ENCODE measurements at places on chromosomes 2 and 18. TPM values are rescaled to one million over a fixed set of nuclear protein-coding genes. Genes with fewer than 3 reads are reported as not detected.

ERICH2 gene
- not detected for total RNA-seq

ICOS gene
- not detected for total RNA-seq

TNFRSF11A gene
- total RNA-seq, result 1.2 TPM

TCF23 gene
- total RNA-seq, result not detected

IL36B gene
- total RNA-seq, result not detected

EPG5 gene
- 33.2 TPM for total RNA-seq

CFAP65 gene
- 0.11 TPM for total RNA-seq

OR6B2 gene
- total RNA-seq, result not detected

DNA sequence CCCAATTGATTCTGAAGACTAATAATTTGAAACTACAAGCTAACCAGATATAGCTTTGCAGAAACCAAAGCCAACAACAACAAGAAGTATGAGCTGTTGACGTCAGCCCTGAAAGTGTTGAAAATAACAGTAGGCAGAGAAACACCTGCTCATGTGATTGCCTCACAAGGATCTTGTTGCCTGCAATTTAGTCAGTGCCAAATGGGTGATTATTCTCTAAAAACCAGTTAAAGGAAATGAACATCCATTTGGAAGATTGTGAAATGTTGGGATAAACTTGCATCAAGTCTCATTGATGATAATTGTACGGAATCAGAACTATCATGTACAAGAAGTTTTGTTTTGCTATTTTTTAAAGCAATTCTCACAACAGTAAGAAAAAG lies 2.8 kb downstream of the CYTIP start:
- DNase-seq, result peak; percentile 70

- no peak for DNase-seq
Measured at GRCh38 chr2:102005449-102005848, 13.7 kb downstream of the IL1R2 start.

DNA sequence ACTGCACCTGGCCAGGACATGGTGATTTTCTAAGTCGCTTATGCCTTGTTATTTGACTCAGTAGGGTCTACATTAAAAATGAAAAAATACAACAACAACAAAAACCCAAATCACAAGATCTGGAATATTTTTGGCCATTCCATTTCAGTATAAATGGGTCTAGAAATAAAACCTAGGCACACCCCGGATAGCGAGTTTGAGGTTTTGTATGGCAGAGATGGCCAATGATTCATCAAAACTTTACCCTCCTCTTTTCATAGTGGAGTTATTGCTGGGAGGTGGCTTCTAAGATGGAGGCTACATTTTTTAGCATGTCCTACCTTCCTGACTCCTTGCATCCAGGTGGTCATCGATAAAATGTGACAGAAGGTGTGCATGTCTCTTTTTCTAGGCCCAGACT lies 49.3 kb upstream of the PELI1 start:
- no peak for DNase-seq

GRCh38 chr2:234964631-234965461 lies 13.0 kb downstream of the SH3BP4 start:
- DNase-seq, result no peak

- DNase-seq, result no peak
Measured at GRCh38 chr18:62088156-62088555, 98.7 kb downstream of the PIGN start.

DNA sequence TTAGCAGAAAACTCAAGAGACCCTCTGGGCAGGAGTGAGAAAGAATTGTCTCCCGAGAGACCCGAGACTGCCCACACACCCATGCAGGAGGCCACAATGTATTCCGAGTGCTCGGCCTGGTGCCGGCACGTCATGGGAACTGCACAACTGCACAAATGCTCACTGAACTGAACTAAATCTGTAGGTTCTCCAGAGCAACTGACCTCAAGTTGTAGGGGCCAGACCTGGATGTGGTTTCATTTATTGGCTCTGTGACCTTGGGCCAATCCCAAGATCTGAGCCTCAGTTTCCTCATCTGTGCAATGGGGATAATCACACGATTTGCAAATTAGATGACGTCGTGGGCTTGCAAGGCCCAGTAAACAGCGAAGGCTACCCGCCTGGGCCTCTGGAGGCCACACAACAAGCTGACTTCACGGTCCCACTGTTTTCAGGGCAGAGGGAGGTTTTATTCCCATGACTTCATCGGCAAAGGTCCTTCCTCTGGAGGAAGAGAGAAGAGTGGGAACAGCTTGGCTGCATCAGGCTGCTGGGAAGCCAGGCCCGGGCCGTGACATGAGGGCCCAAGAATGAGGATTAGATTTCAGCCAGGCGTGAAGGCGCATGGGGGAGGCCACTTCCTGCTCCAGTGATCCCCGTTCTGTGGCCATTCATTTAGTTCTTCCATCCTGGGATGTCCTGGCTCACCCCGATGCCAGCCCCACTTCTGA lies 3.6 kb upstream of the ERFE start:
- DNase-seq, result no peak

GRCh38 chr2:119232666-119232993 lies 9.0 kb downstream of the STEAP3 start:
- DNase-seq, result no peak

- DNase-seq, result peak; percentile 56
Measured at GRCh38 chr18:12737243-12737902, 34.5 kb downstream of the PSMG2 start.

DNA sequence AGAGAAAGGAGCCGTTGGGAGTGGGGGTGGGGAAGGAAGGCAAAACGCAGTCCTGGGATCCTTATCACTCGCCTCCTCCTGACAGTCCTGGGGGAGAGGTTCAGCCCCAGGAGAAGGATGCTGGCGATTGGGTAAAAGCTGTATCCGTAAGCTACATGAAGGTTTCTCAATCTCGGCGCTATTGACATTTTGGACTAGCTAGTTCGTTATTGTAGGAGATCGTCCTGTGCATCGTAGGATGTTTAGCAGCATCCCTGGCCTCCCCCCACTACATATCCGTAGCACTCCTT lies 511 bp upstream of the TP53I3 start:
- DNase-seq, result no peak

- DNase-seq, result no peak
Measured at GRCh38 chr2:146597291-146597690, 1247.5 kb upstream of the ACVR2A start.

DNA sequence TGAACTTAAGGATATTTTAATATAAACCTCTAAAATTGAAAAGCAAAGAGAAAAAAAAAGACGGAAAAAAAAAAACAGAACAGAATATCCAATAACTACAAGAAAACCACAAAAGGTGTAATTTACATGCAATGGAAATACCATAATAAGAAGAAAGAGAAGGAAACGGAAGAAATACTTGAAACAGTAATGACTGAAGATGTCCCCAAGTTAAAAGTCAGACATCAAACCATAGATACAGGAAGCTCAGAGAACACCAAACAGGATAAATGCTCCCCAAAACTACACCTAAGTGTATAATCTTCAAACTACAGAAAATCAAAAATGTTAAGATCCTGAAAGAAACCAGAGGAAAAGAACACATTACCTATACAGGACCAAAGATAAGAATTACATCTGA lies 39.2 kb downstream of the FBXO15 start:
- DNase-seq, result no peak

- no peak for DNase-seq
Measured at GRCh38 chr2:73339201-73339600, 45.9 kb upstream of the EGR4 start.

- no peak for DNase-seq
Measured at GRCh38 chr2:5453220-5454050, 238.7 kb upstream of the SOX11 start.

DNA sequence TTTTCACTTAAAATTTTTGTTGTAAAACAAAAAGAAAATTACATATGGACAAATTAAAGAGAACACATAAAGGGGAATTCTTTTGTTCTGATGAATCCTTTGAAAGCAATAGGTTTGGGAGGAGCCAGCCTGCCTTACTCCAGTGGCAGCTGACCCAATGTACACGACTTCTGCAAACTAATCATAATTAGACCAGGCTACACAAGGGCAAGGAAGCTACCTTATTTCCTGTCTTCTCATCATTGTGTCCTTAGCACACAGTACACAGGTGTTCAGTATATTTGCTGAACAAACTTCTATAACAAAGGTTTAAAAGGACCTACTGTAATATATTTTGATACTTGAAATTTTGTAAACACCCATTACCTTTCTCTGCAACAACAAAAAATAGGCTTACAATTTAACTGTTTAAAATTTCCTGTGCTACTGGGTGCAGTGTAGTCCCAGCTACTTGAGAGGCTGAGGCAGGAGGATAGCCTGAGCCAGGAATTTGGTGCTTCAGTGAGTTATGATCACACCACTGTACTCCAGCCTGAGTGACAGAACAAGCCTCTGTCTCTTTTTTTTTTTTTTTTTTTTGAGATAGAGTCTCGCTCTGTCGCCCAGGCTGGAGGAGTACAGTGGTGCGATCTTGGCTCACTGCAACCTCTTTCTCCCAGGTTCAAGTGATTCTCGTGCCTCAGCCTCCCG lies 18.9 kb downstream of the KCNG3 start:
- no peak for DNase-seq

DNA sequence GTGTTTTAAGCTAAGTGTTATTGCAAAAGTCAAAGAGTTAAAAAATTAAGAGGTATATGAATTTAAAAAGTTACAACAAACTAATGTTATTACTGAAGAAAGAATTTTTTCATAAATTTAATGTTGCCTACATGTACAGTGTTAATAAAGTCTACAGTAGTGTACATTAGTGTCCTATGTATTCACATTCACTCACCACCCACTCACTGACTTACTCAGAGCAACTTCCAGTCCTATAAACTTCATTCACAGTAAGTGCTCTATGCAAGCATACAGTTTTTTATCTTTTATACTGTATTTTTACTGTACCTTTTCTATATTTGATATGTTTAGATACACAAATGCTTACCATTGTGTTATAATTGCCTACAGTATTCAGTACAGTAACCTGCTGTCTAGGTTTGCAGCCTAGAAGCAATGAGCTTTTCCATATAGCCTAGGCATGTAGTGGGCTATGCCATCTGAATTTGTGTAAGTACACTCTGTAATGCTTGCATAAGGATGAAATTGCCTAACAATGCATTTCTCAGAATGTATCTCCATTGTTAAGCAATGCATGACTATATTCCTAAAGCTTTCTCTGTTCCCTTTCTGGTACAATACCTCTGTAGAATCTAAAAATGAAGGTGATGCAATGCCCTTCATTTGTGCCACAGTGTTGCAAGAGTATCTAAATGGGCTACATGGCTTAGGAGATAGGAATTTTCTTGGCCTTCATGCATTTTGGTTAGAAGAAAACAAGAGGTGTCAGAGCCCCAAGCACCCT lies 370.8 kb upstream of the NT5C1B start:
- no peak for DNase-seq

DNA sequence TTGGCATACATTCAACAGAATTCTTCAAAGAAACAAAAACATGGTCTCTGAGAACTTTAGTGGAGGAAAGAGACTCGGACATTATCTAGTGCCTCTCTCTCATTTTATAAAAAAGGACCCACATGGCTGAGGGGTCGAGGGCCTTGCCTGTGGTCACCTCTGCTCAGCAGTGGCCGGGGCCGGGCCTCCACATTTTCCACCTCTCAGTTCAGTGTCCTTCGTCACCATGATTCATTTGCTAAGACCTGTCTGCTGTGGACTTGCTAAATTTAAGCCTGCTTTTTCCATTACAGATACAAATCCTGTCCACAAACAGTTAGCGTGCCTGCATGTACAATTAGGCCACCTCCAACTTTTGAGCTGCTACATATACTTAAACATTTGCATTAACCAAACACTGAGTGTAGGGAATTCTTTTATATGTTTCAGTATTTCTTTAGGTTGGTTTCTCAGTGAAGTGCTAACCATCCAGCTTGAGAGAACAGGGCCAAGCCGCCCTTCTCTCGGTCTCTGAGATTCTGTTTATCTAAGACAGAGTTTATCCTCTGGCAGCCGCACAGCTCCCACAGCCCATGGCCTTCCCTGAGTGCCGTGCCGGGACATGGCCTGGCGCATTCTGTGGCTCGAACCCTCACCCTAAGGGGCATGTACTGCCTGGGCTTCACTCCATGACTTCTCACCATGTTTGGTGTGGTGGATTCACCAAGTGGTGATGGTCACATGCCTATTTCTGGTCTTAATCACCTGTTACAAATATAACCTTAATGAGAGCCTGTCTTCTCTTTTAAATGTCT lies 46.2 kb downstream of the COA5 start:
- no peak for DNase-seq

DNA sequence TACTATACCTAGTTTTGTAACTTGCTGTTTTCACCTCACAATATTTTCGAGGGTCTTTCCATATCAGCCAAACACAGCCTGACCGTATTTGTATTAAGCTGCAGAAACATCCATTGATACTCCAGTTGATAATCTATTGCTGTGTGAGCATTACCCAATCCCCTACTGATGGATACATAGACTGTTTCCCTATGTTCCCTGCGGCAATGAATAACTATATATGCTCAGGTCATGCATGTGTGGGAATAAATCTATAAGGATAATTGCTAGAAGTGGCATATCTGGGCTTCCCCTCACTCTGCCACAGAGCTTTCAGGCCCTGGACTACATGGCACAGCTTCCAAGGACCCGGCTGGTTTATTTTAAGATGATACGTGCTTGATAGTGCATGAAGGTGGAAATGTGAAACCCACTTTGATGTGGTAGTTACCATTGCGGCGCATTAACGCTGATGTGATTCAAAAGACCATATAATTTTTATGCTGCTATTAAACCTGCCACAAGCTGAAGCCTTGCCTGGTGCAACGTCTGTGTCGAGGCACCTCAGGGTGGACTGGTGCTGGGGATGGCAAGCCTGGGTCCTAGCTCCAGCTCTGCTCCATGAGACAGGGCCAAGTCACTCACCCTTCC lies 130.8 kb upstream of the MSH6 start:
- no peak for DNase-seq

DNA sequence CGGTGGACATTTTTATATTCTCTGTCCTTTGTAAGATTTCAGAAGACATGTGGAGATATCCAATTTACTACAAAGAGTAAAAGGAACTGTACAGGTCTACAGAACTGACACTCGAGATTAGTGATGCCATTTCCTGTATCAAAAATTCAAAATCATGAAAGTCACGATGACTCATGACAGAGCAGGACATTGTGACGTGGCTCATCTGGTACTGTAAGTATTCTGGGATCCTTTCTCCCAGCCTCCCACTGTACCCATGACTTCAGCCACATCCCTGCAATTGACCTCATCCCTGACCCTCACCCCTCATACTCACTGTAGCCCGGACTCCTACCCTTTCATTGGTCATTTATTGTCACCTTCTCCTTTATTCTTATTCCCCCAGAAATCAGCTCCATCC lies 736.5 kb downstream of the EPHA4 start:
- DNase-seq, result no peak

- no peak for DNase-seq
Measured at GRCh38 chr2:64787698-64788097, 134.0 kb upstream of the SERTAD2 start.

GRCh38 chr2:46888421-46888952 lies 27.1 kb downstream of the MCFD2 start:
- DNase-seq, result no peak
